ENCODE measurements at places on chromosomes 7 and 10.
A peak's percentile ranks its signal among the peaks of the same experiment; 100 is the strongest.

- DNase-seq, result no peak
These were observed 1035.9 kb upstream of the AUTS2 start for GRCh38 chr7:68562323-68562899.

- DNase-seq, result no peak
These were observed 1004.9 kb downstream of the KCNMA1 start for GRCh38 chr10:76632767-76633051.

GRCh38 chr7:47666164-47666862 is 84.4 kb upstream of the TNS3 start:
- no peak for DNase-seq

- no peak for DNase-seq
These were observed 131.8 kb upstream of the GNAI1 start for GRCh38 chr7:80002865-80003264.

- DNase-seq, result no peak
These were observed 89.2 kb upstream of the PFKP start for GRCh38 chr10:2978111-2978510.

- no peak for DNase-seq
These were observed 374.3 kb downstream of the INHBA start for GRCh38 chr7:41328544-41328943.

- DNase-seq, result no peak
These were observed 46.7 kb downstream of the PKD1L1 start for GRCh38 chr7:47901542-47901941.

GRCh38 chr7:149714910-149715471 is 58.4 kb downstream of the ZNF467 start:
- DNase-seq, result peak; percentile 26

Measured in stimulated activated effector memory CD8-positive, alpha-beta T cell treated with anti-CD3 and anti-CD28 coated beads, Interleukin-12 subunit alpha, Interleukin-12 subunit beta, amount 100 ng/mL, for 72 hours (primary cell).